Psoas muscle (tissue), 8 donors: ENCODE measurements at places on chromosomes 1 and 21.

- no peak for DNase-seq
Observed at GRCh38 chr1:100575406-100575805, 37.5 kb downstream of the GPR88 start.

DNA sequence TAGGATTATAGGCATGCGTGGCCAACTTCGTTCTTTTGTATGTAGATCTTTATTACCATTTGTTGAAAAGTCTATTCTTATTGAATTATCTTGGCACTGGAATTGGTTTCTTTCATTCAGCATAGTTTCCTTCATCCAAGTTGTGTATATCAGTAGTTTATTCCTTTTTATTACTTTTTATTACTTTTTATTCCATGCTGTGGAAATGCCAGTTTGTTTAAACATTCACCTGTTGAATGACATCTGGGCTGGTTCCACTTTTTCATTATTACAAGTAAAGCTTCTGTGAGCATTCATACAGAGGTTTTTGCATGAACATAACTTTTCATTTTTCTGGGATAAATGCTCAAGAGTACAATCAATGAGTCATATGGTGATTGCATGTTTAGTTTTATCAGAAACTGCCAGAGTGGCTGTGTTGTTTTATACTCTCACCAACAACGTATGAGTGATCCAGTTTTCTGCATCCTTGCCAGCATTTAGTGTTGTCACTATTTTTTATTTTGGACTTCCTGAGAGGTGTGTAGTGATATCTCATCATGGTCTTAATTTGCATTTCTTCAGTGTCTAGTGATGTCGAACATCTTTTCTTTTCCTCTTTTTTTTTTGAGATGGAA is 28.6 kb downstream of the PTPRU start:
- DNase-seq, result no peak

- DNase-seq, result no peak
Observed at GRCh38 chr21:32611471-32611997, 643 bp downstream of the CFAP298 start.

- DNase-seq, result no peak
Observed at GRCh38 chr21:39182016-39182415, 1.2 kb downstream of the PSMG1 start.

DNA sequence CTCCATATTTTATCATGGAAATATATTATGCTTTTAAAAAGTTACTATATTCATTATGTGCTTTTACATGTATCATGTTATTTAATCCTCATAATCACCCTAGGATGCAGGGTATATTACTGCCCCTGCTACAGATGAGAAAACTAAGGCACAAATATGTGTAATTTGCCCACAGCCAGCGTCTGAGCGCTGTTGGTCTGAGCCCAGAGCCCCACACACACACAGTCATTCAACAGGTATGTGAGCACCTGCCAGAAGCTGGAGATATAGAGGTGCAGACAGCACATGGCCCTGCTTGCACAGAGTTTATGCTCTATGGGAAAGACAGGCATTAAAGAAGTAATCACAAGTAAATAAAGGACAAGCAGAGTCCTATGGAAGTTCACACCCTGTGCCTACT is 49.8 kb upstream of the SEC16B start:
- no peak for DNase-seq

- DNase-seq, result no peak
Observed at GRCh38 chr1:27561124-27561899, 42.6 kb downstream of the AHDC1 start.

- no peak for DNase-seq
Observed at GRCh38 chr1:21857142-21857839, 45.2 kb downstream of the LDLRAD2 start.

GRCh38 chr1:24275510-24275909 is 43.6 kb upstream of the GRHL3 start:
- no peak for DNase-seq

- DNase-seq, result no peak
Observed at GRCh38 chr1:218537122-218537913, 192.2 kb downstream of the TGFB2 start.

DNA sequence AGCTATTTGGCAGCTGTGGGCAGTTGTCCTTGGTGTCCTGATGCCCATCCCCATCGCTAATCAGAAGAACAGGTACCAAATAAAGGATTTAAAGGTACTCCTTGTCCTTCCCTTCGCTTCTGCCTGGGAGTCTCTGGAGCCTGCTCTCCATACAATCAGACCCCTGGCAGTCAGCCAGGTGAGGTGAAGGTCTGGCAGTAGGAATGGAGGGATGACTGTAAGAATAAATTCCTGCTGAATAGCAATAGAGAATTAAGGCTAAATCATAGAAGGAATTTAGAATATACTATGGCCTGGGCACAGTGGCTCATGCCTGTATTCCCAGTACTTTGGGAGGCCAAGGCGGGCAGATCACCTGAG is 9.2 kb downstream of the THBS3 start:
- peak; percentile 22 for DNase-seq

DNA sequence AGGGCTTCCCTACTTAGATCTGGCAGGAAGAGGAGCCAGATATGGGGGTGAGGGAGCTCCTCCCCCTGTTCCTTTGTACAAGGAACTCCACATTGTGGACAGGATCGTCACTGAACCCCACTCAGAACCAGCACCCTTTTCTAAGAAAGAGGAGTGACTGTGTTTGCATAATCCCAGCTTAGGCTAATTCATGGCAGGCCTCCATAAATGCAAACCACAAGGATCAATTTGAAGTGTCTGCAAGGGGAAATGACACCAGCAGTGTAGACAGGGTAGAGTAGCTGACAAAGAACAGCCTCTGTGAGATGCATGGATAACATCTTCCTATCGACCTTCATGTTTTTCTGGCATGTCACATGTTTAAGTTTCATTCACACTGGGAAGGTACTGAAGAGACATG is 11.7 kb downstream of the MX1 start:
- no peak for DNase-seq

- peak; percentile 91 for DNase-seq
Observed at GRCh38 chr1:65002508-65003315, 36.4 kb upstream of the JAK1 start.

DNA sequence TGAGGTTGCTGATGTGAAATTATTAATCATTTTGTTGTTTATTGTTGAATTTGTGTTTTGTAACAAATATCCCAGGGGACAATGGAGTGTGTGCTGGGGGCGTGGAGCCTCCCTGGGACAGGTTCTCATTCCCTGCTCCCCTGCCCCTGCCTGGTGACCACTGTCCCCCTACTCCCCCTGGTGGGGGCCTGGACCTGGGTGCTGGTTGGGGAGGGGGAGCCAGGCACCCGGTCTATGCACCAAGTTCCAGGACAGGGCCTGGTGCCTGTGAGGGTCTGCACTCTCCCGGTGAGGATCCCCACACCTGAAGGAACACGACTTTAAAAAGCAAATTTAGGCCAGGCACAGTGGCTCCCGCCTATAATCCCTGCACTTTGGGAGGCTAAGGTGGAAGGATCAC is 42.4 kb downstream of the CHD5 start:
- DNase-seq, result peak; percentile 41

- DNase-seq, result peak; percentile 58
Observed at GRCh38 chr1:231693361-231694074, 66.9 kb downstream of the DISC1 start.

GRCh38 chr1:10915594-10915993 is 96.9 kb upstream of the TARDBP start:
- DNase-seq, result peak; percentile 17

- DNase-seq, result no peak
Observed at GRCh38 chr21:26595971-26596370, 22.9 kb upstream of the CYYR1 start.

- no peak for DNase-seq
Observed at GRCh38 chr21:34980423-34981115, 68.5 kb downstream of the RUNX1 start.

GRCh38 chr21:15976807-15977206 is 247.0 kb downstream of the USP25 start:
- DNase-seq, result no peak
